Fibroblast of villous mesenchyme (primary cell): ENCODE measurements at places on chromosomes 6 and 20.
A peak's percentile ranks its signal among the peaks of the same experiment; 100 is the strongest.

DNA sequence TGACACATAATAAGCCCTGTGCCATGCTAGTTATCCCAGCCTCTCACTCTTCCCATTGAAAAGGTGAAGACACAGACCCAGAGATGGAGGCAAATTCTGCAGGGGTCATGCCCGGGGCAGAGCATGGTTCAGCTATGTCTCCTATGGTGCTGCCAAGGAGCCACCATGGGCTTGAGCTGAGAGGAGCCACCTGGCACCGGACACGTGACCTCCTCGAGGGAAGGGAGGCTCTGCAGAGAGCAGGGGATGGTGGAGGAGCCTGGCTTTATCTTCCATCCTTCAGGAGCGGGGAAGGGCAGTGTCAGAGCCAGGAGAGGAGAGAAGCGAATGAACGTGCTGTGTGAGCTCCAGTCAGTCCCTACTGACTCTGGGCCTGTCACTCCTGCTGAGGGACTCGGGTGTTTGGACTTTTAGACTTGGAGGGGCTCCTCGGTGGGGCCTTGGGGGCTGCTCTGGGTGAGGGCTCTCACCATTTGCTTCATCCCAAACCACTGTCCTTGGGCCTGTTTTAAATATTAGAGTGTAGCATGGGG lies 11.1 kb upstream of the CCN5 start:
- DNase-seq, result no peak

DNA sequence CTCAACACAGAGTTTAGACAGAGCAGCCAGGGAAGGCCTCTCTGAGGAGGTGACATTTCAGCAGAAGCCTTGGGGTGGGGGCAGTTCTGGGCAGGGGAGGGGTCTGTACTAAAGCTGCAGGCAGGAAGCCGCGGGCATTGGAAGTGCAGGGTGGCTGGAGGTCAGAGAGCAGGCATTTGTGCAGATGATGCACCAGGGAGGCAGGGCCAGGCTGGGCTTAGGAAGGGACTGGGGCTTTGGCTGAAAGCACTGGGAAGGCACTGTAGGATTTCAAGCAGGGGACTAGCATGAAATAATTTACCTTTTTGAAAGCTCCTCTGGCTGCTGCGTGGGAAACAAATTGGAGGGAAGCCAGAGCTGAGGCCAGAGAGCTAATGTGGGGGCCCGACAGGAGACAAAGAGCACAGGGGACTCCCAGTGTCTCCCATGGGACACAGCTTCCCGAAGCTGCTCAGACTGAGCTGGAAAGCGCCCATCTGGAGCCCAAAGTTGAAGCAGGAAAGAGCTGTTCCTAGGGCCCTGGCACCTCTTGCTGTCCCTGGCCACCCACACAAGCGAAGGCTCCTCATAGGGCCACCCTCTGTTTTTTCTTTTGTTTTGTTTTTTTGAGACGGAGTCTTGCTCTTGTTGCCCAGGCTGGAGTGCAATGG lies 19.3 kb downstream of the ADA start:
- DNase-seq, result no peak

DNA sequence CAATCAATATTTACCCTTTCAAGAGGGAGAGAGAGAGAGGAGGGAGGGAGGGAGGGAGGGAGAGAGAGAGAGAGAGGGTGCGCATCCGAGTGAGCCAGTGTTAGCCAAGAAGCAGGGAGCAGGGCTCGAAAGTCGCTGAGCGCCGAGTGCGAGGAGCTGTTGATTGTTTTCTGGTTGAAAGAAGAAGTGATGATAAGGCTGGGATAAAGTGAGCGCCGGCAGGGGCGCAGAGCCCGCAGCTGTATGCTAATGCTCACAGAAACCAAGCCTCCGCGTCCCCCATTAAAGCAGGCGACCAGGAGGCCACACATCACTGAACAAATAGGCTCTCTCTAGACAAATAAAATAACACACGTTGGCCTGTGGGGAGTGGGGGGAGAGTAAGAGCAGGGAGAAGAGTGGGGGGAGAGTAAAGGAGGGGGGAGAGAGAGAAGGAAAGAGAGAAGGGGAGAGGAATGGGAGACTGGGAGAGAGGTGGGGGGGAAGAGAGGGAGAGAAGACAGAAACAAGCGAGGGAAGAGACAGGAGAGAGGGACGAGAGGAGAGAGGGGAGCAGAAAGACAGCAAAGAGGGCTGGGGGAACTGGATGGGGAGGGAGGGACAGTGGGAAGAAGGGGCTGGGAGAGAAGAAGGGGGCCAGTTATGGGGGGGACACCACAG lies 5.0 kb upstream of the INSM1 start:
- no peak for DNase-seq

- no peak for DNase-seq
Observed at GRCh38 chr6:107434812-107435211, 24.6 kb downstream of the PDSS2 start.

DNA sequence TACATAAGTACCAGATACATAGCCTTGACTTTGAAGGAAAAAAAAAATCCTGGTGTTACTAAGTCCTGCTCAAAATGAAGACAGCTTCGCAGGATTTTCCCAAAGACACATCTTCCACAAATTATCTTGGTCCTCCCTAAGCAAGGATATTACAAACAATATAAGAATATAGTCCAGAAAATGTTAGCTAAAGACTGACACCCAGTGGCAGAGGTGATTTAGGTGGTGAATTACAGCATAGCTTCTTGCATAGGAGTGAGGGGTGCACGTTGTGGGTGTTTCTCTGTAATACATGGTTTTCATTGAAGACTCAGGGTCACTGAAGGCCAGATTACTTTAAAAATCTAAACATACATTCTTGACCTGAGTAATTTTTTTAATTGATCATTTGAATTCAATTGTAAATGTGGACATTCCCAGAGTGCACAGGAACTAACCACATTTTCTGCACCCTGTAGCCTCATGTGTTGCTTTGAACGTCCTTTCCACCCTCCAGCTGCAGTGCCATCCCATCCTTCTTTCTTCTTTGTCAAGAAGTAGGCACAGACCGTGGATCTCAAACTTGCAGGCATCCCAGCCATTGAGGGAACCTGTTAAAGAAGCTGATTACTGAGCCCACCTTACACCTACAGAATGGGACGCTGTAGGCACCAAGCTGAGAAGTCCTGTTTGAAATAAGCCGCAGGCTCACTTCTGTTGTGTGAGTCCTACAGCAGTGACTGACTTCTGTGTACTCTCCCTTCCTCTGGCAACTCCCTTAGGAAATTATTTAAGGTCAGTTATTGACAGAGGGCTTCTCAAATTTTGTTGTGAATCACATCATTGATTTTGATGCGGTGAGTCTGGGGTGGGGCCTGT lies 102.6 kb downstream of the PERP start:
- DNase-seq, result peak; percentile 24

- DNase-seq, result no peak
Observed at GRCh38 chr20:11027224-11027623, 353.4 kb upstream of the JAG1 start.

- no peak for DNase-seq
Observed at GRCh38 chr6:44284121-44284520, 13.9 kb downstream of the TMEM151B start.

DNA sequence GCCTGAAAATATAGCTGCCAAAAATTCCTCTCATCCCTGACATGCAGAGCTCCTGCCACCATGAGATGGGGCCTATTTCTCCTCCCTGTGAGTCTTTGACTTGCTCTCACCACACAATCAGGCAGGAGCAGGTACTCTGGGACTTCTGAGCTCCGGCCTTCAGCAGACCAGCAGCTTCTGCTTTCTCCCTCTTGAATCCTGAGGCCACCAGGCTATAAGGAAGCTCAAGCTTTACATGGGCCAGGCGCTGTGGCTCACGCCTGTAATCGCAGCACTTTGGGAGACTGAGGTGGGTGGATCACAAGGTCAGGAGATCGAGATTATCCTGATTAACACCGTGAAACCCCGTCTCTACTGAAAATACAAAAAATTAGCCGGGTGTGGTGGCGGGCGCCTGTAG lies 238.7 kb upstream of the RREB1 start:
- DNase-seq, result no peak

GRCh38 chr6:102114402-102114801 lies 720.9 kb downstream of the GRIK2 start:
- DNase-seq, result no peak

DNA sequence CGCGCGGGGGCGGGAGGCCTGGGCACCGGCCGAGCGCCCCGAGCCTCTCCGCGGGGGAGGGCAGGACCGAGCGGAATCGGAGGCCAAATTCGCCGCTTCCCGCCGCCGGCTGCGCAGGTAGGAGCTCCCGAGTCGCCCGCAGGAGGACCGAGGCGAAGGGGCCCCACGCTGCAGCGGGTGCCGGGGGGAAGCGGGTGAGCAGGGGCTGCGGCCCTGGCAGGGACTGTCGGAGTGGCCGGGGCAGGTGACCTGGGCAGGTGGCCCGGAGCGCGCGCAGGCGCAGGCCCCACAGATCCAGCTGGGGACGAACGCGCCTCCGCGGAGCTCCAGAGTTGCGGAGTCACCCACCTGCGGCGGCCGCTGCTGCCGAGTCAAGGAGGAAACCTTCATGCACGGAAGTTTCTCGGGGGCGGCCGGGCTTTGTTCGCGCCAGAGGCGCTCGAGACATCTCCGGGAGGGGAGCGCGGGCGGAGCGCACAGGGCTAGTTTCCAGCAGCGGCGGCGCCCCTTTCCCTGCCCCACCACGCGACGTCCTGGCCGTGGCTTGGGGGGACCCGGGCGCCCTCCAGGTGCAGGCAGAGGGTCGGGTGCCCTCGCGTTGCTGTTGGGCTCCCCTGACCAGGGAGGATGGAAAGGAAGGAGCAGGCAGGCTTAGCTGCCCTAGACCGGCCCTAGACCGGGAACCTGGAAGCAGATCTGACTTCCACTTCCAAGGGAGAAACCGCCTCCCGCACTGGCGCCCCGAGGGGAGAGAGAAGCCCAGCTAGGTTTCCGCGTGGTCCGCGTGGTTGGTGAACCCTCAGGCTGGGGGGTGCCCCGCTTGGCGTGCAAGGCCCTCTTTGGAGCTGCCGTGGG lies 590 bp downstream of the SLCO4A1 start:
- DNase-seq, result no peak

GRCh38 chr20:33811776-33812151 lies 616 bp downstream of the CHMP4B start:
- no peak for DNase-seq

DNA sequence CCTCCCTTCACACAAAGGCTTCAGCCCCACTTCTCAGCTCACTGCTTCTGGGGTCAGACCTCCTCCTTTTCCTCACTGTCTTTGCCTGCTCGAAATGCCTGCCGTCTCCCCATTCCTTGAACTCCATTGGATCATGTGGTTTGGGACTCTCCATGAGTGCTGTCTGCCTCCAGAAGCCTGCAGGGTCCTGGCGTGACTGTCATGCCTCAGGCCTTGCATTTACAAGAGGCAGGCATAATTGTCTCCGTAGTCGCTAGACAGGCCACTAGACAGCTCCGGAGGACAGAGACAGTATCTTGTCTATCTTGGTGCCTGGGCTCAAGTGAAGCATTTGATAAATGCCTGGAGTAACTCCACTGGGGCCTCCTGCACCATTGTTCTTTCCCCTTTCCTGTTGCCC lies 15.3 kb downstream of the PNLDC1 start:
- DNase-seq, result no peak

GRCh38 chr6:38503032-38503773 lies 136.5 kb downstream of the BTBD9 start:
- no peak for DNase-seq

DNA sequence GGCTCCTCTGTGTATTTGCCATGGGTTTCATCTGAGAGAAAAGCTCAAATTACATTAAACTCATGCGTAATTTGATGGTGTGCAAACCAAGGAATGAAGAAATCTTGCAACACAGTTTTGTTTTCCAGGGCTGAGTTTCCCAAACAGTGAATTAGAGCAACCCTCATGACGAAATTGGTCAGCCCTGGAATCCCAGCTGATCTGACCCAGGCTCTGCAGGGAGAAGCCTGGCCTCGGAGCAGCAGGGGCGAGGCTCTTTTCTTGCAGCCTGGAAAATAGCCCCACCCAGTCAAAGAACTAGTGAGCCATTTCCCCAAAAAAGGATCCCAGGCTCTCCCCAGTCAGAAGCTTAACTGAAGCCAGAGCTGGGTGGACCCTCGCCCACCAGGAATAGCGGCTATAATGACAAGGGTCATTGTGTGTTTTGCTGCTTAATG lies 107.3 kb upstream of the SNX9 start:
- DNase-seq, result peak; percentile 98

DNA sequence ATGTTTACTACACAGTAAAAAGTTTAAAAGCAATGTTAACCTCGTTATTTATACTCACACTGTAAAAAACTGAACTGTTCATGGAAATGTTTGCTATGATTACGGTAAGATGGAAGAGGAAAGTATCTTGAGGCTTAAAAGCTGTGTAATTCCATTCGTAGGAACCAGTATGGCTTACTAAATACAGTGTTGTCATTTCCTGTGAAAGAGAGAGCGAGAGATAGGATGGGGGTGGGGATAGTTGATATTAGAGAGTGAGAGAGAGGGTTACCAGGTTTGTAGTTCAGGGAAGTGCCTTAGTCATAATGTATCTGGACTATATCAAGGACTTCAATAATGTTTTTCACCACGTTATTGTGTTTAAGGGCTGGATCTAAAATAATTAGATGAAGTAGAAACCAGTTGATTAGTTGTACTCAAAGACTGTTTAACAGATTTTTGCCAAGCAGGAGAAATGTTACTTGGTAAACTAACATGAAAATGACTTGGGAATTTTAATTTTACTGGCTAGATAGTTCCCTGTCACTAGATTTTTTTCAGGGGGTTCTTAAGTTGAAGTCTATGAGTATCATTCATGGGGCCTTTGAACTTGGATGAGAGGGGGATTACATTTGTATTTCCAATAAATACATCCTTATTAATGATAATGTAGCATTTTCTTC lies 30.4 kb downstream of the AFDN start:
- DNase-seq, result peak; percentile 94

GRCh38 chr6:44921798-44922197 lies 406.3 kb upstream of the RUNX2 start:
- DNase-seq, result no peak

DNA sequence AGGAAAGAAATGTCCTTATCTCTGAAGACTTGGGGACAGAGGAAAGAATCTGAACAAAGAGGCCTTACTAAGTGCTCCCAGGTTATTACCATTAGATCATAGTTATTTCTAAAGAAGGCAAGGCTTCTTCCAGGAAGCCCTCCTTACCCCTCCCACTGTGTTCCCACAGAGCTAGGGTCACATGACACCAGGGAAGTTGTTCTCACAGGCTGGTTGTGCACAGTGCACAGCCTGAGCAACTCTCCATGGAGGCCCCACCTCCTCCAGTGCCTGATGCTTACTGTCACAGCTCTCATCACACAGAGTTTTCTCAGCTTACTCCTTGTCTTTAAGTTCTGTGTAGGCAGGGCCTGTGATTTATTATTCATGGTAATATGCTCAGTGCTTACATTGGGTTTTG lies 68.9 kb upstream of the SCGN start:
- DNase-seq, result no peak

- DNase-seq, result no peak
Observed at GRCh38 chr6:126767711-126768110, 350.8 kb upstream of the RSPO3 start.

DNA sequence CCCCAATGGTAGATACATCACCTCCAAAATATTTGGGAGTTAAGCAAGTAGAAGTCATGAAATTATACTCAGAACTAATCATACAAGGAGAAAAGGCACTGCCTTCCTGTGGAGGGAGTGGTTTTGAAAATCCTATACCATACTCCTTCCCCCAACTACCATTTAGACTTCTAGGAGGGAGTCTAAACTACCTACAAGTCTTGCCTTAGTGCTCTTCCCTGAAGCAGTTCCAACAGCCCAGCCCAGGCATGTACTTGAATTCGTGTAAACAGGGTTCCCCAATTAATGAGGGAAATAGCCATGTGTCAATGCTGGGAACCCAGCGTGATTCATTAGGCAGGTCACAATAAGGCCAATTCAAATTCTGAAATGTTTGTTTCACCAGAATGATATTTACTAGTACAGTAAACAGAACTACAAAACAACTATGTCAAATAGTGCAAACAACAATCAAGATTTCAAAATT lies 39.1 kb upstream of the SGK1 start:
- DNase-seq, result no peak

- DNase-seq, result no peak
Observed at GRCh38 chr6:165774903-165775601, 112.0 kb upstream of the PDE10A start.
